Vagina (tissue), 2 donors: ENCODE measurements at places on chromosomes 7 and 10. TPM values are rescaled to one million over a fixed set of nuclear protein-coding genes. Genes with fewer than 3 reads are reported as not detected.

UCMA gene
- not detected for total RNA-seq

IFIT5 gene
- 9.1 TPM for total RNA-seq

CDHR1 gene
- 6.4 TPM for total RNA-seq

NPC1L1 gene
- total RNA-seq, result 0.49 TPM

KIAA1217 gene
- total RNA-seq, result 54.3 TPM

CYP2E1 gene
- 2.9 TPM for total RNA-seq

DNA sequence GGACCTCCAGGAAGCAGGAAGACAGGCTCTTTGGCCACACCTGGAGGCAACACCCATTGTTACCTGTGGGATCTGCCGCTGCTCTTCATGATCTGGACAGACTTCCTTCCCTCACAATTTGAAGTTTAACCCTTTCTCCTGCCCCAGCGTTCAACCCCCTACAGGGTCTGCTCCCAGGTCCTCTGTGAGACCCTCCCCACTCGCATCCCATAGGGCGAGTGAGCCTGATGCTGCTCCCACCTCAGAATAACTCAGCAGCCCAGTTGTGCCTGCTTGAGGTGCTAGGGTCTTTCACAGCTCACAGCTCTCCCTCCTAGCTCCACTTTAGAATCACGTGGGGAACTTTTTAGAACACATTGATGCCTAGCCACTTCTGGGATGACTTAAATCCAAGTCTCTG, 61.8 kb upstream of the C10orf90 start:
- no peak for DNase-seq

DNA sequence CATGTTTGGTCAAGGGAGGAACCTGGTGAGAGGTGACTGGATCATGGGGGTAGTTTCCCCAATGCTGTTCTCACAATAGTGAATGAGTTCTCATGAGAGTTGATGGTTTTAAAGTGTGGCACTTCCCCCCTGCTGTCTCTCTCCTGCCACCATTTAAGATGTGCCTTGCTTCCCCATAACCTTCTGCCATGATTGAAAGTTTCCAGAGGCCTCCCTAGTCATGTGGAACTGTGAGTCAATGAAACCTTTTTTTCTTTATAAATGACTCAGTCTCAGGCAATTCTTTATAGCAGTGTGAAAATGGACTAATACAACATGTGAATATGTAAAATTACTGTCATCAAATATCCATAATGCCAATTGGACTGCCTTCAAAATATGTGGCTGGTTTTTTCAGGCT, 165.5 kb upstream of the TARP start:
- DNase-seq, result no peak

- DNase-seq, result no peak
Observed at GRCh38 chr10:63105225-63106110, 27.7 kb upstream of the NRBF2 start.

- DNase-seq, result no peak
Observed at GRCh38 chr10:132397671-132398565, 918 bp downstream of the PWWP2B start.

DNA sequence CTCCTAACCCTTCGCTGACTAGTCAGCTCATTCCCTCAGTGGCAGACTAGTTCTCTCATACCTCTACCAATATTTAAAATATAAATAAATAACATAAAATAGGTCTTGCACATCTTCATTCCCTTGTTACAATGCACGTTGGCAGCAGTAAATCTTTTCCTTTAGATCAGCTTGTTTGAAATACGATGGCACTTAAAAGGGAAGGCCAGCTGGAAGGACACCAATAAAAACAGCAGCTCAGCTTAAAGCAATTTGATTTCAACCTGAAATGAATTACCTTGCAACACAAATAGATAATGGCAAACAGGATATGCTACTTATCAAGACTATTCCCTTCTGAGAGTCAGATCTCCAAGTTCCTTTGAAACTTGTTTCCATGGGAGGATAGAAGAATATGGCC, 321.8 kb downstream of the GFRA1 start:
- no peak for DNase-seq

GRCh38 chr10:7471720-7472367, 61.0 kb upstream of the SFMBT2 start:
- no peak for DNase-seq

- no peak for DNase-seq
Observed at GRCh38 chr7:613442-614140, 93.9 kb upstream of the PDGFA start.

- no peak for DNase-seq
Observed at GRCh38 chr7:140671966-140672365, 779 bp upstream of the ADCK2 start.

GRCh38 chr7:73941836-73942551, 81.0 kb downstream of the TMEM270 start:
- DNase-seq, result no peak

GRCh38 chr10:95308389-95309302, 17.8 kb upstream of the PDLIM1 start:
- DNase-seq, result no peak

- DNase-seq, result no peak
Observed at GRCh38 chr7:42210779-42211178, 26.2 kb downstream of the GLI3 start.

DNA sequence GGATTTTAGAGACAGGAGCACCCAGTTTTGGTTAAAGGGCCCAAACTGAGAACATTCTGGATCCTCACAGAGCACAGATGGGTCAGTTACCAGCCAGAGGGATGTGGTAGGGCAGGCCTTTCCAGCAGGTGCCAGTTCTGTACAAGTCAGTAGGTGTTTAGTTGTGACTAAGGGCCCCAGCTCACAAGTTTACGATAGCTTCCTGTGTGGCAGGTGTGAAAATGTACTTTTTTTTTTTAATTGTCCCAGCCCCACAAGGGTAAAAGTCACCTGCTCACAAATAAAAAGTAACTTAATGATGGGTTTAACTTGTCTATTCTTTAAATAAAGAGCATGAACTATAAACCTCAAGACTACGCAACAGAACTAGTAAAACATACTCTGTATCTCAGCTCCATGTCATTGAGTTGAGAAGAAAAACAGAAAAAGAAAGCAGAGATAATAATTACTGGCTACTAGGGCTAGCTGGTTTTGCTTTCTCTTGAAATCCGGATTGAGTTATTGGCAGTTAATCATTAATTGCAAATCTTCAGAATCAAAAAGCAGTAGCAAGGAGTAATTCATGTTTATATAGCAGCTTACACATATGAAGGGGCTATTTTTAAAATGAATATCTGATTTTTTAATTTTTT, 15.4 kb downstream of the NFE2L3 start:
- DNase-seq, result no peak

GRCh38 chr10:27241652-27242472, 1.3 kb upstream of the ACBD5 start:
- no peak for DNase-seq

DNA sequence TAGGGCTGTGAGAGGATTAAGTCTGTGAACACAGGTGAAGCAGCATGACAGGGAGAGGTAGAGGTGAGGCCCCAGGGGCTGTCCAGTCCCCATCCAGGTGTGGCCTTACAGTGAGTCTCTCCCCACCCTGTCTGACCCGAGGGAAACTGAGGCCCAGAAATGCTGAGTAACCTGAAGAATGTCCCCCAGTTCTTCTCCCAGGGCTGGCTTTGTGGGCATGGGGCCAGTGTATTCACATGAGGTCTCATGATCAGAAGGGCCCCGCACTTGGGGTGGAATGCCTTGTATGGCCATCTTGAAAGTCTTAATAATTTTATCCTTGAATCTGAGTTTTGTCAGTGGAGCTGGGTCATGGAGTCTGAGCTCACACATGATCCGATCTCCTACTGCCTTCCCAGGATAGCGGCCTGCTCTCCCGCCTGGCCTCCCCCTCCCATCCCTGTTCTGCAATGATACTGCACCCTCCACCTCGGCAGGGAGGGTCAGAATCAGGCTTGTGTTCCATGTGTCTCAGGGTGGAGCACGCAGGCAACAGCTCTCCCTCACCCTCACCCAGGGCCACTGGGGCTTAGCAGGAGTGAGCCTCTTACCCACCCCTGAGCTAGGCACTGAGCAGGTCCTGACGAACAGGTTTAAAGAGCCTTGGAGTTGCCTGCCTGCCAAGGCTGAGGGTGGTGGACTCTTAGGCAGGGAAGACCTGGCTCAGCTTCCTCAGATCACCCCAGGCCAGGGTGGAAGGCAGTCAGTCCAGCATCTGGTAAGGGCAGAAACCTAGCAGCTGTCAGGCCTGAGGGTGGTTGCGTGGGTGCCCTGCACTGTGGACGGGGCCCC, 41.4 kb upstream of the NPFFR1 start:
- no peak for DNase-seq
